ENCODE measurements at places on chromosomes 3 and 15.
A peak's percentile ranks its signal among the peaks of the same experiment; 100 is the strongest.

- no peak for DNase-seq
These were observed at the start of gene LSAMP for GRCh38 chr3:116445311-116445841. Gene LSAMP, minus strand, starts transcription at chr3:116445487.

DNA sequence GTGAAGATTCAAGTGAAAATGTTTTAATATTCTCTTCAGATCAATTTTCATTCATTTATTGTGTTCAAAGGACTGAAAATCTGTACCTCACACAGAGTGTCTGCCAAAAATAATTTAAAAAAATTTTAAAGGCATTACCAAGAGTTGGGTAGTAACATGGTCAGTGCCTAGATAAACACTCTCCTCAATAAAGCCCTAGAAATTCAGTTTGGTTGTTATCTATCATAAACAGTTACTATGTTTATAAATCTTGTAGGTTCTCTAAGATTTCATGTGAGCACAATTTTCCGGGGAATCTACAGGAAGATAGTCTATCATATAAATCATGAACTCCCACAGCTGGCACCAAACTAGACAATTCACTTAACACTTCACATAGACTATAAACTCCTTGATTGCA is 128.6 kb downstream of the GSK3B start:
- DNase-seq, result no peak

GRCh38 chr15:69663441-69663840 is 210.8 kb downstream of the RPLP1 start:
- no peak for DNase-seq

DNA sequence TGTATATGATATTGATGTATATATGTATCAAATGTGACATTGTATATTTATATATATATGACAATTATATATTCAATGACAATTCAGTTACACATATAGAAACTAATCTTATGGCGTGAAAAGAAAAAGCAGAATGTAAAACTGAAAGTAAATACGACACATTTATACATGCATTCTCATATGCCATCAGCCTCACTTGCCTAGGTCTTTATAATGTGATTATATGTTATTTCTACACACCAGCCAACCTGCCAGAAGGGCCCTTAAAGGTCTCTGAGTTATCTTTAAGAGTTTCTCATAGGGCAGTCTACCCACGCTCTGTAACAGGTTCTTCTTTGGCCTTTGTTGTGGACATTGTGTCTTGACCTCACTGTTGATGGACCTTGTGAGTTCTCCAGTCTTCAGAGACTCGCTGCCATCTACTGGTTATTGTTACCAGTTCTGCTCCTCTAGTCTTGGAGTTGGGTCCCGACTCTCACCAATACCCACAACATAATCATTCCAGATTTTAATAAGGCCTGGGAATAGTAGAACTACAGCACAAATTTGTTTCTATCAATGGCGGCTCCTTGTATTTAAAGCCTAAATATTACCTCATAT is 371.5 kb upstream of the GOLIM4 start:
- DNase-seq, result no peak

GRCh38 chr15:71547011-71547410 is 263.3 kb upstream of the NR2E3 start:
- no peak for DNase-seq

DNA sequence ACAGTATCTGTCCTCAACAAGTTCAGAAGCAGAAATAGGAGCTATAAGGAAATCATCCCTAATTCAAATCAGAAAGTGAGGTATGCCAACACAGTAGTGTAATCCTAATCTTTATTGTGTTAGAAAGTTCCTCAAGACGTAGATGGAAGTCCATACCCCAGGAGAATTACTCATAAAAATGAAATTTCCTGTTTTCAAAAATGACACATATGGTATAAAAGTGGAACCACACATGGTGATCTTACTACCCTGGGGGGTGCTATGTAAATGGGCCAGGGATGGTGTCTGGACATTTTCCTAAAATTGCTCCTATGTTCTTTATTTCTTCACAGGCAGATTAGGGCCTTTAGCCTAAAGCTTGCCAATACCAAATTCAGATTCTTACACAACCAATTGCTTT is 204.1 kb downstream of the ARRDC4 start:
- DNase-seq, result no peak

- DNase-seq, result peak; percentile 49
These were observed 33.6 kb downstream of the ADAMTS17 start for GRCh38 chr15:100308213-100308600.

DNA sequence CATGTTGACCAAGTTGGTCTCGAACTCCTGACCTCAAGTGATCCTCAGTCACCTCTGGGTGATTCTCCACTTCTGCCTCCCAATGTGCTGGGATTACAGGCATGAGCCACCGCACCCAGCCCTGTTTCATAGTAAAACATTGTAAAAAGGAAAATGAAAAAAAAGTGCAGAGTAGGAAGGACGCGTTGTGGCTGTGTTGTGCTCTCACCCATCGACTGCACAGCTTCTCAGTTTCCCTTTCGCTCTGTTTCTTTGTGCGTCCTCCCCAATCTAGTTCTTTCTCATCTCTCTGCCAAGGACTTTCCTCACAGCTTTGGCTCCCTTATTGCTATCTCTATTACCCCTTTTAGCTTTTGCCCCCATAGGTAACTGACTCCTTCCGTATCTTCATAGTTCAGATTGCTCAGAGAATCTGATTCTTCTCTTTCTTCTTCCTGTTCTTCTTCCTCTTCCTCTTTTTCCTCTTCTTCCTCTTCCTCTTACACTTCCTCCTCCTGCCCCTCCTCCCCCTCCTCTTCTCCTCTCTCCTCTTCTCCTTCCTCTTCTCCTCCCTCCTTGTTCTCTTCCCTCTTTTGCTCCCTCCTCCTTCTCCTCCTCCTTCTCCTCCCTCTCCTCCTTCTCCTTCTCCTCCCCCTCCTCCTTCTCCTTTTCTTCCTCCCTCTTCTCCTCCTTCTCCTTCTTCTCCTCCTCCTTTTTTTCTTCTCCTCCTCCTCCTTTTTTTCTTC is 81.1 kb upstream of the VGLL4 start:
- DNase-seq, result no peak

- no peak for DNase-seq
These were observed 11.8 kb downstream of the XXYLT1 start for GRCh38 chr3:195259154-195259474.

DNA sequence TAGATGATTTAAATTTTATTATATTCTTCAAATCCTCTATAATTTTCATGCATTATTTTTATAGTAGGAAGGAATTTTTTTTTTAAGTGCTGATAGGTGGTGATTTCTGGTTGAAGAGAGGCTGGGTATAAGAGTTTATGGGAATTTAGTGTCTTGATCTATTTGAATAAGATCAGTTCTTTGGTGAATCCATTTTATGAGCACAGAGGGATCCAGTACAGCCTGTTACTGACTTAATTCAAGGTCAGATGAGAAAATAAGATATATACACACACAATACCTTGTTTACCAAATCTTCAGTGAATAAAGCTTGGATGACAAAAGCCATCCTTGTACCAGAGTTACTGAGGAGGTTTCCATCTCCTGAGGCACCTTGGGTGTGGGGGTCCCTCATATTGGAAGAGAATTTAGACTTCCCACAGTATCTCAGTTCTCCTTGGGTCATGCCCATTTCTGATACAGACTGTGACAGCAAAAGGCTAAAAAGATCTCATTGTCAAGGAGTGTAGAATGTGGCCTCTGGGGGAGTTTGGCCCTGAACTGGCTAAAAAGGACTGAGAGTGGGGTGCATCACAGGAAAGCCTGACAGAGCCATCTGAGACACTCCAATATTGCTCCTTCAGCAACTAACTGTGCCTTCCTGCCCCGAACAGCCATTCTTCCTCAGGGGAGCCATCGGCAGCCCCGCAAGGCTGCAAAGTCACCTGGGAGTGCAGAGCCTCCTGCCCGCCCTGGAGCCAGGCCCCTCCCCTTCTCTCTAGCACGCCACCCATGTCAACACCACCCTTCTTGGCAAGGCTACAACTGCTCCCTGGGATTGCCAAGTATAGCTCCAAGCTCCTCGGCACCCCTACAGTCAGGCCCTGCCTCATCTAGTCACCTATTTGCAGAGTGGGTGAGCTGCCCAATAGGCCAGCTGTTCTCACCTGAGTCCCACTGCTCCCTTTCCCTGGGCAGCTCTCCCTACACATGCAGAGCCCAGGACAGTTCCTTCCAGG is 43.1 kb upstream of the HACD2 start:
- DNase-seq, result peak; percentile 53

DNA sequence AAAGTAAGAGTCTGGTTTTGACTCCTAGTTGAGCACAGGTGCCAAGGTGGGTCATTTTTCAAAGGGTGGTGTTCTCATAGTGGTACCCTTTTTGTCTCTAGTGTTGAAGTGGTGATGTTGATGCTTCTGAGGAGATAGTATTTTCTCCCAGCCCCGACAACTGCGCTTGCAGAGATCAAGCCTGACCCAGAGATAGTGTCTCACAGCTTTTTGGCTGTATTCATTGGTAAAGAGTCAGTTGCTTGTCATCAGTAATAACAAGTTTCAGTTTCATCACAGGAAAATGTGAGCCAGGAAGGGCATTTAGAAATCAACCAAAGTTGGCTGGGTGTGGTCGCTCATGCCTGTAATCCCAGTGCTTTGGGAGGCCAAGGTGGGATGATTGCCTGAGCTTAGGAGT is 139.3 kb downstream of the NFKBIZ start:
- peak; percentile 25 for DNase-seq

- DNase-seq, result no peak
These were observed 8.7 kb downstream of the PLXNA1 start for GRCh38 chr3:126991366-126992200.

Measured in tibial artery (tissue), 4 donors.